Activated CD4-positive, alpha-beta T cell treated with anti-CD3 and anti-CD28 coated beads, Interleukin-2, amount 50 U/mL, for 24 hours (primary cell): ENCODE measurements at places on chromosomes 2 and 18.

- DNase-seq: peak; percentile 26
These were observed 82.0 kb downstream of the SMAD7 start for GRCh38 chr18:48868468-48869466.

- DNase-seq: no peak
These were observed 14.7 kb upstream of the ACAA2 start for GRCh38 chr18:49827996-49828395.

DNA sequence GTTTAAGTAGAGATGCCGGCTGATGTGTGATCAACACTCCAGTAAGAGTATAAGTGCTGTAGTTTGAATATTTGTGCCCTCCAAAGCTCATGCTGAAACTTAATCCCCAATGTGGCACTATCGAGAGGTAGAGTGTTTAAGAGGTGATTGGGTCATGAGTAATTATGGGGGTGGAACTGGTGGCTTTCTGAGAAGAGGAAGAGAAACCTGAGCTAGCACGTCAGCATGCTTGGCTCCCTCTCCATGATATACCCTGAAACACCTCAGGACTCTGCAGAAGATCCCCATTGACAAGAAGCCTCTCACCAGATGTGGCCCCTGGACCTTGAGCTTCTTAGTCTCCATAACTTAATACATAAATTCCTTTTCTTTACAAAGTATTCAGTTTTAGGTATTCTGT lies 584.8 kb downstream of the TSN start:
- no peak for DNase-seq

GRCh38 chr2:168449419-168449818 lies 6.7 kb upstream of the CERS6 start:
- no peak for DNase-seq

- DNase-seq: no peak
These were observed 121.8 kb downstream of the ACTR3 start for GRCh38 chr2:114011713-114012112.

GRCh38 chr2:158725441-158725891 lies 69.7 kb upstream of the DAPL1 start:
- no peak for DNase-seq

- DNase-seq: no peak
These were observed 1273.6 kb upstream of the SLC39A10 start for GRCh38 chr2:194383401-194383800.

DNA sequence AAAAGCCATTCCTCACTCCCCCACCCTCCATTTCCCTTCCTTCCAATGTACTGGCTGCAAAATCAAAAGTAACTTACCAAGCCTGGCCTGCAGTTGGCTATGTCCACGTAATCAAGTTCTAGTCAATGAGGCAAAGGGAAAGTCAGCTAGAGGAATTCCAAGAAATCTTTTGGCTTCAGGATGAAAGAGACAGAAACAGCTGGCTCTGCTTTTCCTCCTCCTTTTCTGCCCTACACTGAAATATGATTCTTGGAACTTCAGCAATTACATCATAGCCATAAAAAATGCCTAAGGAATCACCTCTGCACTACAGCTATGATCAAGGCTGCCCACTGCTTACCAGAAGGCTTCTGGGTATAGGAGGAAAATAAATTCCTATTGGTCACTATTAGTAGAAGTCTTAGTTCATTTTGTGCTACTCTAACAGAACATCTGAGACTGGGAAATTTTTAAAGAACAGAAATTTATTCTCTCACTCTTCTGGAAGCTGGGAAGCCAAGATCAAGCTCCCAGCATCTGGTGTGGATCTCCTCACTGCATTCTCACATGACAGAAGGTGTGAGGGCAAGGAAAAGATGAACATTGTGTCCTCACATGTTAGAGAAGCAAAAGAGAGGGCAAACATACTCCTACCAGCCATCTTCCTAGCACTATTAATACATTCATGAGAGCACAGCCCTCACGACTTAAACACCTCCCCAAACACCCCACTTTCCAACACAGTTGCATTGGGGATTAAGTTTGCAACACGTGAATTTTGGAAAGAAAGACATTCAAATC lies 219.9 kb downstream of the TMX3 start:
- no peak for DNase-seq

DNA sequence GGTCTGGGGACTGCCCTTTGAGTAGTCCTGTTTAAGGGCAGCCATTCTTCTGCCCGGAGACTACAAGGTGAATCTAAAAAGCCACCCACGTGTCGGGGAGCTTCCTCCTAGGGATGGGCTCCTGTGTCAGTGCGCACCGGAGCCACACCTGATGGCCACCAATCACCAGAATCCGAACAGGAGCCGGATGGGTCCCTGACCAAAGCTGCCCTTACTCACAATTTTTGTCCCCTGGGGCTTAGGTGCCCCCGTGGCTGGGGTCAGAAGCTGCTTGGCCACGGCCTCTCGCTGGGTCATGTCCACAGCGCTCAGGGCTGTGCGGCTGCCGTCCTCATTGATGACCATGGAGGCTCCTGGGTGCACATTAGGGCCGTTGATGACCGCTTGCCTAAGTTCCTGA lies 30.9 kb downstream of the POLR1A start:
- no peak for DNase-seq

DNA sequence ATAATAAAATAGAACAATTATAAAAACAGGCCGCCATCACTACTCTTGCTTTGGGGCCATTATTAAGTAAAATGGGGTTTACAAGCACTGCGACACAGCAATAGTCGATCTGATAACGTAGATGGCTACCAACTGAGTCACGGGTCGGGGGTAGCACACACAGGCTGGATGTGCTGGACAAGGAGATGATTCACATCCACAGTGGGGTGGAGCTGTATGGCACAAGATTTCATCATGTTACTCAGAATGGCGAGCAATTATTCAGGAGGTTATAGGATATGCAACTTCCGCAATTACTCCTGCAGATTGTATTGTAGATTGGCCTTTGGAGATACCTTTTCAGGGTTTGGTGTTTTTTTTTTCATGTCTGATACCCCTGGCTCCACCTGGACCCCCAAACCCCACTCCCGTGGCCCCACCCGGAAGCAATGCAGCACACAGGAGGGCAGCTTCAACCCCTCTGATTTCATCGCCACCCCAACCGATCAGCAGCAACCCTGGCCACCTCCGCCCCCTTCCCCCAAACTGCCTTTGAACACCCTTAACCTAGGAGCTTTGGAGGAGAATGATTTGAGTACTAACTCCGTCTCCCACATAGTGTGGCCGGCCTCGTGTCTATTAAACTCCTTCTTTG lies 21.4 kb upstream of the MLPH start:
- no peak for DNase-seq

DNA sequence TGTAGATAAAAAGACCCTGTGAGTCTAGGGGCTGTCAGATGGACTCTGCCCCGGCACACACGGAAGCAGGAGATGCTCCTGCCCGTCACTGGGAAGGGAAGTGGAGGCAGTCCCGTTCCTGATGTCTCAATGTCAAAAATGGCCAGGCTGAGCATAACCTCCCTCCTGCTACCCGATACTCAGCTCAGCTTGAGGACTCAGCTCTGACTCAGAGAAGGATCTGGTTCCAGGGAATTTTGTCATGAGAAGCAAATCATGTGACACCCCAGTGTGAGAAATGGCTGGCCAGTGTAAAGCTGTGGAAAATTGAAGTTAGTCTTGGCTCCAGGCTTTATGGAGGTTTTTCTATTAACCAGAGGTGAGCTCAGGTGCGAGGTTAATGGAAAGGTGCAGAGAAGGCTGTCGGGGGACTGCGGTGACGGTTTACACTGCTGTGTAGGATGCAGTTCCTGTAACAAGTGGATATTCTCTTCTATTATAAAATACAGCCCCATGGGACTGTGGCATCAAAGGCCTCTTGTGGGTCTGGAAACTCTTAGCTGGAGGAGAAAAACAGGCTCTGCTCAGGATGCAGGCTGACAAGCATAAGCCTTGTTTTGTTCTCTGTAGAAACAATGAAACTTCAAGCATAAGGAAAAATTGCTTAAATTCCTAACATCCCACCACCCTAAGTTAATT lies 24.7 kb upstream of the AGAP1 start:
- DNase-seq: no peak
